ENCODE measurements at places on chromosomes 3 and 15.

- DNase-seq: no peak
These were observed 236.1 kb downstream of the ADAMTSL3 start for GRCh38 chr15:83889995-83890394.

DNA sequence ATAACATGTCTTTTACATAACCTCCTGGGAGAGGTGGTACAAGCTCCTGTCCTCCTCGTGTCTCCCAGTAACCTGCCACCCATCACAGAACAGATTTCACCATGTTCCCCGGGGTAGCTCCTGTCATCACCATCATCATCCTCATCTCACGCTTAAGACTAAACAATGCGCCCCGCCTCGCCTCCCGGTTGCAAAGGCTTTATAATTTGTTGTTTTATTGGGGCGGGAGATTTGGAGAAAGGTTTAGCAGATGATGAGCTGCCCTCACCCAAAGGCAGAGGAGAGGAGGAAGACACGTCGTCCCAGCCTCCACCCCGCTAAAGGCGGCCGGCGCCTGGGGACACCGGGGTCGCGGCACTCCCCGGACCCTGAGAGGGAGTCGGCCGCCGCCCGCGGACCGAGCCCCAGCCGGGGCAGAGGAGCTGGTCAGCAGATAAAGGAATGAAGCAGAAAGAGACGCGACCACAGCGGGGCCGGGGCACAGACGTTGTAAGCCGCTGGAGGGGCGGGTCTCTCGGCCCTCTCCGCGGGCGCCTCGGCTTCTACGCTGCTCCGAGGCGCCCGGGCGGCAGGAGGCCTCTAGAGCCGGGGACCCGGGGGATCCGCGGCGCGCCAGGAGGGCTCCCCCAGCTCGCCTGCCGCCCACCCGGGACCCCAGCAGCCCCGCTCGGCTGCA lies 589 bp downstream of the HERC1 start:
- DNase-seq: no peak

- no peak for DNase-seq
These were observed 135.7 kb upstream of the RAD18 start for GRCh38 chr3:9098716-9099675.

GRCh38 chr3:16936233-16936632 lies 51.5 kb downstream of the PLCL2 start:
- no peak for DNase-seq

GRCh38 chr15:54046093-54046492 lies 67.9 kb downstream of the UNC13C start:
- no peak for DNase-seq

DNA sequence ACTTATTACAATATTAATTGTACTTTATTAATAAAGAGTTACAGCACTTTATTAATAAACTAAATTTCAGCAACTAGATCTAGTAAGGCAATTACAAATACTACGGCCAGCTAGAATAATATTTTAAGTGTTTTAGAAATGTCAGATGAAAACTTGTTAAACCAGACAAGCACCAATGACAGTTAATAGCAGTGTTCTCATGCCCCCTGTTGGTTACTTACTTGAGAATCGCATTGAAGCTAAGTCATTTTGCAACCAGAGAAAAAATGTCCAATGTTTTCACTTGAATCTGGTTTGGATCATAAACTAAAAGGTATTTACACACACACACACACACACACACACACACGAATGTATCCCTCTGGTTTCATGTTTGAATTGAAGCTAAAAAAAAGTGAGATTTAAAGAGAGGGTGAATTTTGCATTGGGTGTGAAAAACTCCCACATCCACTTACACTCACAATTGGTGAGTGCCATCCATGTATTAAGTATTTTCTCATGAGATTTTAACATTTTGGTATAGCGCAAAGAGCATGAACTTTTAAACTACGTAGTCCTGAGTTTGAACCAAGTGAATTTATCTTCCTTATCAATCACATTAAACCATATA lies 347.7 kb downstream of the ZBBX start:
- no peak for DNase-seq

DNA sequence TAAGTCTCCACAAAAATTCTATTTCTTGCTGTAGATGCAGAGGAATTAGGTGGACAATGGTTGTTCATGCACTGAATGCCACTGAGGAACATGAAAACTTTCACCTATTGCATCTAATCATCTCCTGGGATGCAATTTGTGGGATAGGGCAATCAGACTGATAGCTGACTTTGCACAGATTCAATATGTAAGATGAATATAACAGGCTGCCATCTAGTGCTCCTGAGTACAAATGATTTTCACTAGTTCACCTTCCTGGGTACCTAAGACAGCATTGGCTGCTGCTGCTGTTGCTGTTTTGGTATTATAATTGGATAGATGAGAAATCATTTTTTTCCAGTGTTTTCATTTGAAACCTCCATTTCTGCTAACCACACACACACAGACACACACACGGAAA lies 19.7 kb downstream of the TIMMDC1 start:
- no peak for DNase-seq

- DNase-seq: no peak
These were observed 28.5 kb downstream of the SELENOT start for GRCh38 chr3:150631515-150632221.

DNA sequence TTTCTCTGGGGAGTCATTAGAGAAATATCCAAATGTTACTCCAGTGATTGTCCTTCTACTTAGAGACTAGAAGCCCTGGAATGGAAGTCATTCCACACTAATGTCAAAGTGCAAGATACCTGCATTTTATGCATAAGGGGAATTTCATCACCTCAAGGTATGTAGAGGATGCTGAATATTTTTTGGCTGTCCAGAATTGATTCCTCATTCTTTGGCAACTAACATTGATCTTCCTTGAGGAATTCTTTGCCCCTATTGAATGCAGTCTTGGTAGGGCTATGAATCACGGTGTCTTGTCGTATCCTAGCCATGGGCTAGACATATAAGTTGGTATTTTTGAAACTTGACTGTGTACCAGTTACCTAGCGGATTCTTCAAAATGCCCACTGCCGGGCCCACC lies 271.1 kb downstream of the CNTN3 start:
- DNase-seq: no peak

DNA sequence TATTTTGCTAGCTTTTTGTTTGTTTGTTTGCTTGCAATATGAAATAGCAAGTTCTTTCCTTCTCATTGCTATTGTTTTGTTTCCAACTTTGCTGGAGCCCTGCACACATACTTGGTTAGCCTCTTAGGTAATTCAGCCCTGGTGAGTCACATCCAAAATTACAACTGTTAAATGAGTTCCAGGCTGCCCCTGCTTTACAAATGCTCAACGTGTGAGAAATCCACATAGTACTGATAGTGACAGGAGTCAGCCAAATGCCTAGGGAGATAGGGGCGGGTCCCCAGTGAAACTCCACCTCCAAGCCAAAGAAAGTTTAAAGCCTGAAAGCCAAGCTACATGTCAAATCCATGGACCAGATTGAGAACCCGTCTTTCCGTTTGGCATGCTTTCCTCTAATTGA lies 81.3 kb upstream of the RNF7 start:
- DNase-seq: no peak

GRCh38 chr3:177251755-177252154 lies 54.5 kb upstream of the TBL1XR1 start:
- no peak for DNase-seq

GRCh38 chr3:57279685-57280084 lies 12.8 kb downstream of the ASB14 start:
- DNase-seq: no peak

- no peak for DNase-seq
These were observed 30.4 kb upstream of the RARRES1 start for GRCh38 chr3:158762701-158763100.

GRCh38 chr15:78872972-78873792 lies 492 bp downstream of the MORF4L1 start:
- DNase-seq: peak; percentile 77

- DNase-seq: no peak
These were observed 18.9 kb downstream of the CDCP1 start for GRCh38 chr3:45127130-45127822.

DNA sequence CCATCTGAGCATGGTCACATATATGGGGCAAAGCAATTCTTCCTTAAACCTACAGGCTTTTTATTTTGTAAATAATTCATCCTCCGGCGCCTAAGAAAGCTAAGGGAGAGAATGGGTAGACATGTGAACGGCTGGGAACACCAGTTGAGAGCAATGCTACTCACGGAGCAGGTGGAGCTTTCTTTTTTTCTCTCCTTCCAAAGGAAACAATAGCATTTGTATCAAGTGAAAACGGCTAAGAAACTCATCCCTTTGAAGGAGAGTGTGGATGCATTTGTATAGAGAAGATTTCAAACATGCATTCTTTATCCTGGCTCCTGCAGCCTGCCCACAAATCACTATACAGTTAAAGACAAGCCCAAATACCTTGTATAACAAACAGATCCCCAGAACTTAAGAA lies 637.8 kb downstream of the MAGI1 start:
- DNase-seq: no peak

GRCh38 chr3:60010781-60011180 lies 961.0 kb upstream of the CFAP20DC start:
- DNase-seq: peak; percentile 21

GRCh38 chr3:124407260-124407659 lies 323.0 kb upstream of the UMPS start:
- DNase-seq: no peak

DNA sequence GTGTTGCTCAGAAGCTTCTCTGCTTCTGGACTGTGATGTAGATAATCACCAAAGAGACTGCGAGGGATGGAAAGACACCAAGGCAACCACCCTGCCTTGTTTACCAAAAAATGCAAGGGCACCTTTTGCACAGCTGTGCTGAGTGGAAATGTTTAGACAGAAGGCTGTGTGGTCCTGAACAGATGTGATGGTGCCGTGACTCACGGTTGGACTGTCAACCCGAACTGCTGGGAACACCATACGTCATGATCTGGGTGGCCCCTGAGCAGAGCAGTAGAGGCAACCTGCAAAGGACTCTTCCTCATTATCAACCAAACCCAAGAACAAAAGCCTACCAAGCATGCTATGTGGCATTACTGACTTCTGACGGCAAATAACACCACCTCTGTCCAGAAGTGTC lies 61.3 kb upstream of the LPP start:
- no peak for DNase-seq

DNA sequence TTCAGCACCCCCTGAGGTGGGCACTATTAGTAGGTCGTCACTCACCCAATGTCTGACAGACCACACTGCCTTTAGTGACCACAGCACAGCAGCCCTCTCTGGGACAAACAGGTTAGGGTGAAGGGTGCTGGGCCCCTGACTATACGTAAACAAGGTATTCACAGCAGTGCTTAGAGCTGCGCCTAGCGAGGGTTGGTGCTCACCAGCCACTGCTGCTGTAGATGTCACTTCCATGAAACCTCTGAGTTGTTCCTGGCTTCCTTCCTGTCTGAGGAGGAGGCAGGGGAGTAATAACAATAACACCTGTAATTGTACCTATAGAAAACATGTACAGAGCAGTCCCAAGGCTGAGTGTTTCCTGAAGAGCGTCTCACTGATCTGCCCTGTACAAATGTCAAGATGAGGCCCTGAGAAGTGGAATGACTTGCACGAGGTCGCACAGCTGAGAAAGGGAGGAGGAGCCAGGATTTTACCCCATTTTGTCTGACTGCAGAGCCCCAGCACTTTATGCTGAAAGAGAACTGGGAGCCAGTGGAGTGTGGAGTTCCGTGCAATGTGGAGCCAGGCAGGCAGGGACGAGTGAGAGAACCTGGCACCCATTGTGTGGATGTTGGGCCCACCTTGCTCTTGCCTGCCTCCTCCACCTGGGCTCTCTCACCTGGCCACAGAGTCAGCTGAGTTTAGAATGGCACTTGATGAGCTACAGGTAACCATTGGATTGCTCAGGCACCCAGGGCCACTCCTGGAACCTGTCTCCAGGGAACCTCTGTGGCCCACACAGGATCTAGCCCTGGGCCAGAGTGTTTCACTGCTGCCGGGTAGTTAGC lies 93.8 kb downstream of the DNAJB8 start:
- no peak for DNase-seq

DNA sequence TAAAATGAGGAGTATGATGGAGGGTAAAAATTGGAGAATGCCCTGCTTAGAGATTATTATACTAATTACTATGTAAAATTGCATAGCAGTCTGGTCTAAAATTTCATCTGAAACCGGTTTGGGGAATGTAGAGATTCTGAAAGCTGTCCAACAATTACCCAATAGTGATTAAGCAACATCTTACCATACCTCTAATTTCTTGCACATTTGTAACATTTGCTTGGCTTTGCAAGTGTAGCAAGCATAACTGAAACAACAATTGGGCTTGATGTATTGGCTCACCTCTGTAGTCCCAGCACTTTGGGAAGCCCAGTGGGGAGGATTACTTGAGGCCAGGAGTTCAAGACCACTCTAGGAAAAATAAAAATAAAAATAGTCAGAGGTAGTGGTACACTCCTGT lies 17.4 kb downstream of the AADACL2 start:
- no peak for DNase-seq

DNA sequence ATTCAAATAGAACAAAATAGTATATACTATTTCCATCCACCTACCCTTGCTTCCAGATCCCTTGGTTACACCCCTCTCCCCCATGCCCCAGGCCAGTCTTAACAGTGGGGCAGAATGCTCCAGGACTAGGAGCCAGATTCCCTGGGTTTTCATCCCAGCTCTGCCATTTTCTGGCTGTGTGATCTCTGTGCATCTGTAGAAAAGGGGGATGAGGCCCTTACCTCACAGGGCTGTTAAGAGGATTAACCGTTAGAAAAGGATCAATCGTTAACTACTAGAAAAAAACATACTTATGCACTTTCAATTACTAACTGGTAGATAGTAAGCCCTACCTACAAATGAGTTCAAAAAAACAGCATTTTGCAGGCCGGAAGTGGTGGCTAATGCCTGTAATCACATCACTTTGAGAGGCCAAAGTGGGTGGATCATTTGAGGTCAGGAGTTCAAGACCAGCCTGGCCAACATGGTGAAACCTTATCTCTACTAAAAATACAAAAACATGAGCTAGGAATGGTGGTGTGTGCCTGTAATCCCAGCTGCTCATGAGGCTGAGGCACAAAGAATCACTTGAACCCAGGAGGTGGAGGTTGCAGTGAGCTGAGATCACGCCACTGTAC lies 11.7 kb downstream of the EBLN2 start:
- DNase-seq: no peak

DNA sequence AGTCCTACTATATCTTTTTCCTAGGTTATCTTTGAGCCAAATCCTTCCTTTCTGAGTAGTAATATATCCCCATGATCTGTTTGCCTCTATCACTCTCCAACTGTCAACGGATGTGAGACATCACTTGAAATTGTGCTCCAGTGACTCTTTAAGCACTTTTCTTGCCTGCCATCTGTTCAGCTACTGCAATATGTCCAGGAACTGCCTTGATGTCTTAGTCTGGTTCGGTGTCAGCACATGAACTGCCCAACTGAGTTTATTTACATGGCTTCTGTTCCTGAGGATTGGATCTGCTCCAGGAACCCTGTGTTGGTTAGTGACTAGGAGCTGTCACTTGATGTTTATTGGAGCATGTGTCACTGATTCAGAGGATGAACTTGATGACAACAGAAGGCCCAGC lies 116.5 kb downstream of the SLC9A9 start:
- DNase-seq: no peak

DNA sequence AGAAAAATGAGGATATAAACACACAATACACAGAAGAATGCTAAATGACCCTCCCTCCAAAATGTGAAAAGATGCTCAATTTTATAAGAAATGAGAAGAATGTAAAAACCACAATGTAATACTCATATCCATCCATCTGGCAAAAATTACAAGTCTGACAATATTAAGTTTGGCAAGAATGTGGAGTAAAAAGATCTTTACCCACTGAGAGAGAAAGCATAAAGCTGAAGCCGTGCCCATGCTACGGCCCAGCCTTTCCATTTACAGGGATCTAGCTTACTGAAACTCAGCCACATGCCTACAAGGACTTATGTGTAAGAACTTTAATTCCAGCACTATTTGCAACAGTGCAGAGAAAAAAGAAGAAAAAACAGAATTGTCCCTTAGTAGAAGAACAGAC lies 42.9 kb downstream of the ATP13A3 start:
- no peak for DNase-seq
